ENCODE measurements at places on chromosomes 4 and X.

DNA sequence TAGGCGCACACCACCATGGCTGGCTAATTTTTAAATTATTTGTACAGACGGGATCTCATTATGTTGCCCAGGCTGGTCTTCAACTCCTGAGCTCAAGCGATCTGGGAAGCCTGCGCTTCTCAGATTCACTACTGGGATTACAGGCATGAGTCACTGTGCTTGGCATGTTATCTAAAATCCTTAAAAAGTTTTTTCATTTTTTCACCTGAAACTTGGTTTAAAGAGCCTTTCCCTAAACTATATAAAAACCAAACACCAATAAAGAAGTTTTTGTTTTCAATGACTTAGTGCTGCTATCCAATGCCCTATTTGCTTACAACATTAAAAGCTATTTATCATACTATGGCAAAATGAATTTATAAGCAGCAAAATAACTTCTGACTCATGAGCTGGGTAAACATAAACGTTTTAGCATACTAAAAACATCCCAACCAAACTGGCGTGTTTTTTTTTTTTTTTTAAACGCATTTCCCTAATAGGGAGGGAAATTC is 127.8 kb downstream of the UBE2K start:
- no peak for DNase-seq

GRCh38 chr4:48271626-48272025 is 2.0 kb upstream of the TEC start:
- DNase-seq: no peak

GRCh38 chr4:139035650-139036049 is 20.1 kb downstream of the NOCT start:
- DNase-seq: no peak

DNA sequence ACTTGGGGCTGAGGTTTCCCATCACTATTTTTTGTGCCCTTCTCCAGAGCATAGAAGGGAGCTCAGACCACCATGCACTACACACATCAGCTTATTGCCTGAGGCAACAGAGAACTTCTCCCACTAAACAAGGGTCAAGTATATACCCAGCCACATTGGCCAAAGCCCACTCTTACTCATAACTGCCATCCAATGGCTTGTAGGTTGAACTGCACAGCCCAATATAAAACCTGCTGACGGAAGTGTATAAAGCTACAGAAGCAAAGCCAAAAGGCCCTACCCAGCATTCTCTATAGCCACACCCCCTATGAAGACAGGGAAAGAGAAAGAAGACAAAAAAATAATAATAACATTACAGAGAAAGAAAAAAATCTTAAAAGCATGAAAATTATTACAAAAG is 139.7 kb downstream of the LRBA start:
- no peak for DNase-seq

DNA sequence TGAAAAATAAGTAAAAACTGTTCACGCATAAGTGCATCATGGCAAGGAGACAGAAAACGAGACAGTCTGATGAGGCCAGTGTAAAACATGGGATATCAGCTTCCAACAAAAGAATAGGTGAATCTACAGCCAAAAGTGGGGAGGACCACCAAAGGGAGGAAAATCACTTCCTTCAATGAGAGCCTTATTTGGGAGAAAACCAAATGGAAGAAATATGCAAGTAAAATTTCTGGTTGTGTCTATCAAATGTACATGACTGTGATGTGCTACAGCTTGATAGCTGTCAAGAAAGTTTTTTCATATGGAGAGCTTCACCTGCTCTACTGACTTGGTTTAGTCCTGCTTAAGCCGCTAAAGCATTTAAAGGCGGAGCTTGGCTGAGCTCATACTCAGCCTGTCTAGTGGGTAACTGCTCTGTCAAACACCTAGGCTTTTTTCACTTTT is 66.2 kb downstream of the MAGEA1 start:
- DNase-seq: no peak

DNA sequence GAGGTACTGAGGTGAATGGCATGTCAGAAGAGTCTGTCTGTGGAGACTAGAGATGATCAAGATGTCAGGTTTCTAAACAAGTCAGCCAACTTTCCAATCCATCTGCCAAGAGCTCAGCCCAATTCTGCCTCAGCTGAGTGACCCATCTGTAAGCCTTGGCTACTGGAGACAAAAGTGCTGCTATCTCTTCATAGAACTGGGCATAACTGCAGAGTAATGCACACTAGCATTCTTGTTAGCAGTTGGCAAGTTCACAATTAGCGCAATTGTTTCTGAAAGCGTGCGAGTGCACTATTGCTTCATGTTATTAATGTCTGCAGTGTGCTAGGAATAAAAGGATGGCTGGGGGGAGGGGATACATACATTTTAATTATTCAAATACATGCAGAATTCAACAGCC is 32.9 kb upstream of the SH3D19 start:
- DNase-seq: no peak

DNA sequence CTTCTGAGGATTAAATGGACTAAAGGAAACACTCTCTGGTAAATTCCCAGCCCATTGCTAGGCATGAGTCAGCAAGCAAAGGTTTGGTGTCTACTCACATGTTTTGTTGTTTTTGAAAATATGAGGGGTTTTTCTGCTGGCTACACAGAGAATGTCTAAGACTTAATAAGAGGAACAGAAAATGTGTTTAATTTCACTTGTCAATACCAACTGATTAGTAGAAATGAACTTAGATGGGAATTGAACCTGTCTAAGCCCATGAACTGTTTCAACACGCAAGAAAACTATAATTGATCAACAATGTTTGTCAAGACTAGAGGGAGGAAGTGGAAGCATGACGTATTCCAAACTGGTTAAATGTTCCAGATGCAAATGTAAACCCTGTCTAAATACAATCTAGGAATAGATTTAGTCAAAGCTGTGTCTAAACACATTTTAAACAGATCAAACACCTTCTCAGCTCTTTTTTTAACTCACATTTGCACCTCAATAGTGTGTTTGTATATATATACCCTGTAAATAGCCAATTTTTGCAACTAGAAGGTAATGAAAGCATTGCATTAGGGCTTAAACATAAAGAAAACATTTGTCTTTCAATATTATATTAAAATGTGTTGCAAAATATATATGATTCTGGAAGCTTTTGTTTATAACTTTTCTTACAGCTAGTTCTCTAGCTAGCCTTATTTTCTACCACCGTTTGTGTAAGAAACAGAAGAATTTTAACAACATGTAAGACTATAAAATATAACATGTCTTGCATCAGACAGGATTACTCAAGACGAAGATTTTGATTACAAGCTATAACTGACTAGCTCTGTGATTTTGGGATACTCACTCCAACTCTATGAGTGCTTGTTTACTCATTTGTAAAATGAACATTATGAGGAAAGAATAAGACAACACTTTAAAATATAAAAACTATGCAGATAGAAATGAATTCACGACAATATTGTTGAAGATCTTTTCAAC is 607.8 kb downstream of the FSTL5 start:
- no peak for DNase-seq

DNA sequence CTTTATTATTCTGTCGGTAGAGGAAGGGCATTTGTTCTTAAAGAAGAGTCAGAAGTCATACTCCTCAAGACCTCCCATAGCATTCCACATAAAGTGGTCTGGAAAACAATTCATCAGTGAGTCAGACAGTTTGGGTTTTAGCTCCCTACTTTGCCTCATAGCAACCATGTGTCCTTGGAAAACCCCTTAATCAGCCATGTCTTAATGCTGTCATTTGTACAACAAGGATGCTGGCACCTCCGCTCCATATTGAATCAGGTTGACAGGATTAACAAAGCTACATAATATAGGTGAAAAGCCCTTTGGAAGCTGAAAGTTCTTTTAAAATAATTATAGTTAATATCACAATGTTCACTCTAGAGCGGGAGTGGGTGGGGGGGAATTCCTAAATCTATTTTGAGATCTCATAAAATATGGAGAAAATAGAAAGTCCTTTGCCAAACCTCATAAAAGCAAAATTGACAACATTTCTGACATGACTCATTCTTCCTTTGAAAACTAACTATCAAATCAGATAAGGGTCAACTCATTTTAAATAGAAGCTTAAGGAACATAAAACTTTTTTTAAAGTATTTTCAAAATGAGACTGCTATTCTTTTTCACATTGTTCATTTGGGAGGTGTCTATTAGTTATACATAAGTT is 37.3 kb upstream of the GUCY1A1 start:
- DNase-seq: no peak

- DNase-seq: no peak
Observed at GRCh38 chr4:37805091-37805490, 21.4 kb upstream of the PGM2 start.

DNA sequence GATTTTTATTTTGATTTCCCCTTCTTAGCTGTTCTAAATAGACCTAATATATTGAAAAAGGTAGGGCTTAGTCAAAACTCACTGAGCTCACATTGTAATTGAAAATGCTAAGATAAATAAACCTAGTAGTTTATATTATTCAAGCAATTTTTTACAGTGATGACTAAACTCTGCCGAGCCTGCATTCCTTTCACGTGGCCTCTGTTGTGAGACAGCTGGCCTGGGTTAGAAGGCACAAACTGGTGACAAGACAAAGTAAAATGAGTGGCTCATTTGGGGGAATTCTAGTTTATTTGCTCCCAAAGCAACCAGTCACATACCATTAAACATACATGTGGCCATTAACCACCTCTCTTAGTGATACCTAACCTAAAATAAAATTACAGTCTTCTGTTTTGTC is 169.4 kb upstream of the TEX13C start:
- no peak for DNase-seq

DNA sequence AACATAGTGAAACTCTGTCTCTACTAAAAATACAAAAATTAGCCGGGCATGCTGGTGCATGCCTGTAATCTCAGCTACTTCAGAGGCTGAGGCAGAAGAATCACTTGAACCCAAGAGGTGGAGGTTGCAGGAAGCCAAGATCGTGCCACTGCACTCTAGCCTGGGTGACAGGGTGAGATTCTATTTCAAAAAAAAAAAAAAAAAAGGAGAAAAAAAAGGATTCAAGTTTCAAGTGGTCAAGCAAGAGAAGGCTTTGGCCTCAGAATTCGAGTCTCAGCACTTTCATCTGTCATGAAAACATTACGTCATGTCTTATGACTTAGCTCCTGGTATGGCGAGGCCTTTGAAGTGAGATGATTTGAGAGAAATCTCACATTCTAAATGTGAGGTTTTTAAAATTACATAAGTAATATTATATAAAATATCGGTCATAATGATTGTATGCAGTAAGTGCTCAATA is 21.2 kb upstream of the DHRSX start:
- DNase-seq: no peak

DNA sequence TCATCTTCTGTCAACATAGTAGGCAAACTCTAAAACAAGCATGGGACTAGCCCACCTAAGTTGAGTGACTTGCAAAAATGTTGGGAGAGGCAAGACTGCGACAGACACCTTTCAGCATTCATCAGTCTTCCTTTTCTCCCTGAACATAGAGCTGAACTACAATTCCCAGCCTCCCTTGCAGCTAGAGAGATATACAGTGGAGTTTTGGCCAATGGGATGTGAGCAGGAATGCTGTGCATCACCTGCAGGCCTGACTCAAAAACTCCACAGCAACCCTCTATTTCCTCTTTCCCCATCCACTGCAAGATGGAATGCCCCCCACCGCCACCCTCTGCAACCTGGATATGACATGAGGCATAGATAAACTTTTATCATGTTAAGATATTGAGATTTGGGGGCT is 66.5 kb downstream of the PDHA1 start:
- DNase-seq: no peak

DNA sequence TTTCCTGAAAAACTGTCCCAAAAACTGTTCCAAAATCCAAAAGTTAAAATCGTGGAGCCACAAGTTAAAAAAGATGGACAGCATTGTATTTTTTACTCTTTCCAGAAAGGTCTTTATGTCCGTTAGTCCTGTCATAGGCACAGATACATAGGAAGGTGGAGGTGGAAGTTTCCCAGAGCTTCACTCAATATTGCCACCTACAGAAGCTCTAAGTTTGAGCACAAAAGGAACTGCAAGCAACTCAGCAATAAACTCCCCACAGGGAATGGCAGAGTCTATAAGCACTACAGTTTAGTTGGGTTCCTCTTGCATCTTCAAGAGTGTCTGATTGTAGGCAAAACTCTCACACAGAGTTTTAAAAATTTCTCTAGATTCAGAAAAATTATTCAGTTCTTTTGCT is 22.0 kb upstream of the UGT2B4 start:
- no peak for DNase-seq

DNA sequence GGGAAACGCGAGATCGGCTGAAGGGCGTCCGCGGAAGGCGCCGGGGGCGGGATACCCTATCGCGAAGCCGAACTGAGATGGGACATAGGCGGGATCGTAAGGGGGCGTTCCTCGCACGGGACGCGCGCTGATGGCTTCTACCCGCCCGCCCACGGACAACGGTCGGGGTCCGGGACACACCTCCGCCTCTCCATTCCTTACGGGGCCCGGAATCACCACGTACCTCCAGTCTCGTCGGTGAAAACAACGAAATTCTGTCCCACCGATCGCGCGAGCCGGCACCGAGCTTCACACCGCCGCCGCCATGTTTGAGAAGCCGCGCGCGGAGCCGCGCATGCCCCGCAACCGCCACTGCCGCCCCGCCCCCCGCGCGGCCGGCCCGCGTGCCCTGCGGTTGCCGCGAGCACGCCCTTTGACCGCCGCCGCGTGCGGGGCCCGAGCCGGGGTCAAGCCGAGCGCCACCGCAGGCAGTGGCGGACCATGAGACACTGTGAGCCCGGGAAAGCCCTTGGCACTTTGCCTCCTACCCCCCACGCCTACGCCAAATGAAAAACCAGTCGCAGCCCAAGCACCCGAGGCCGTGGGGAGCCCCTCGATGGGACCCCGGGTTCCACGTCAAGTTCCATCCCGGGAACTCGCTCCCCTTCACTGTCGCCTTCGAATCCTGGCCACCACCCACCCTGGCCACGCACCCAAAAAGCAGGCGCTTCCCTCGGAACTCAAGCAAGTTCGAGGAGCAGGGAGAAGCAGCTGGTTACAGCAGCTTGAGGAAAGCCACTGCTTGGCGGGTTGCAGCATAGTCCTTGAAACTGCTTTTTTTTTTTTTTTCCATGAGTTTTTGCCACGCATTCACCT is at the start of gene SCML2:
TSS of gene SCML2 (minus strand) at position 320 of the 855 bp plus-strand sequence. CDS start 20,617 bp downstream, outside the sequence.
- DNase-seq: no peak

GRCh38 chr4:1236103-1236641 is 12.8 kb downstream of the CTBP1 start:
- no peak for DNase-seq

DNA sequence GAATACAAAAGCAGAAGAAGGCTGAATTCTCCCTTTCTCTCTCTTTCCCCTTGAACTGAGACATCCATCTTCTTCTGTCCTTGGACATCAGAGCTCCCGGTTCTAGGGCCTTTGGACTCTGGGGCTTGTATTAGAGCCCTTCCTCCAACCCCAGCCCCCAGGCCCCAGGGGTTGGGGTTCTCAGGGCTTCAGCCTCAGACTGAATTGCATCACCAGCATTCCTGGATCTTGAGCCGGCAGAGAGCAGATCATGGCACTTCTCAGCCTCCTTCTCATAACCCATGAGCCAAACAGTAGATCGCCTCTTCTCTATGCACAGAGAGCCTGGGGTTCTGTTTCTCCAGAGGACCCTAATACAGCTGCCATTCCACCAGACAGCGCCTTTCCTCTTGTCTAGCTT is 25.3 kb upstream of the CLDN24 start:
- DNase-seq: no peak

- DNase-seq: no peak
Observed at GRCh38 chr4:17206829-17207801, 304.8 kb downstream of the QDPR start.
